ENCODE measurements at places on chromosomes 3 and 15. TPM values are rescaled to one million over a fixed set of nuclear protein-coding genes. Genes with fewer than 3 reads are reported as not detected.

DNA sequence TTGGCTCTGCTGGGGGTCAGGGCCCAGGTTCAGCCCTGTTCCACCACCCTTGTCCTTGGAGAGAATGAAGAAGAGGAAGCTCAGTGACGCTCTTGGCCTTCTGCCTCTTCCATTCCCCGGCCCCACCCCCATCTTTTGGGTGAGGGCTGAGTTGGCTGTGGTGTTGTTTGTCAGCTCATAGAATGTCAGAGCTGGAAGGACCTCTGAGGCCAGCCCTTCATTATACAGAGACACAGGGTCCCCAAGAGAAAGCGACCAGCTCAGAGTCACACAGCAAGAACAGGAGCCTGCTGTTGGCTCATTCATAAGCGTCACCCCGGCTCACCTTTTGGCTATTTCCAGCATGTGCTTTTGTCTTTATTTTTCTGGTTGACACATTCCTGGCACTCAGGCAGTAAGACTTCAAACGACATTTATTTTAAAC, 68.2 kb downstream of the AAGAB start:
- DNase-seq: no peak

- no peak for DNase-seq
Measured at GRCh38 chr3:119683421-119683820, 6.2 kb upstream of the COX17 start.

- peak; percentile 29 for DNase-seq
Measured at GRCh38 chr15:70703096-70703878, 60.1 kb downstream of the UACA start.

GRCh38 chr15:38069511-38070011, 135.1 kb downstream of the TMCO5A start:
- peak; percentile 87 for DNase-seq

DNA sequence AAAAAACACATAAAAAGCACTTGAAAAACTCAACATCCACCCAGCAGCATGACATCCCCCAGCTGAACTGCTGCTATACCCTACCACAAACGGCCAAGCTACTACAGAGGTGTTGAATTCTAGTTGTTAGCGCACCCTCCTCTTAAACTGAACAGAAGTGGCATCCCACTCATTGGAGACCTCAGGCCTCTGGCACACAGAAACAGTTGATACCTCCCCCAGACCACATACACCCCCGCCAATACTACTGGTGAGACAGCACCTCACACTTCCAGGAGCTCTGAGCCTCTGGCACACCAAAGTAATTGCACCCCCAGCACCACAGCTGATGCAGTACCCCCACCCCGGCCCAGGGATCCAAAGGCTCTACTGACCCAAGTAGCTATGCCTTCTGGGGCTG, 190.2 kb downstream of the SCAPER start:
- no peak for DNase-seq

DNA sequence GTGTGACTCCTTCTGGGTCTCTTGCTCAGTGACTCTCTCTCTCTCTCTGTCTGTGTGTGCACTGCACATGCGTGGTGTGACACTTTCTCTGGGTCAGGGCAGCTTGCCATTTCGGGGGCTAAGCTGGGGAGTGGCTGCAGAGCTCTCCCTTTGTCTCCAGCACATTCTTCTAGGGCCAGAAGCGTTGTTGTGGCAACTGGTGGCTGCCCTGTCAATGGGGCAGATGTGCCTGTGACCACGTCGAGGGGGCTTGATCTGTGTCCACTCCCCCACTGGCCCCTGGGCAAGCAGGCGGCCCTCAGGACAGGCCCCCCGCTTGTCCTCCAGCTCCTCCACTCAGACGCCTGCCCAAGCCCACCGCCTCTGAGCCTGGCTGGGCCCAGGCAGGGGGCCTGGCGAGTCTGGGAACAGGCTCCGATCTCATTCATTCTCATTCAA, 67.8 kb downstream of the WNT7A start:
- DNase-seq: no peak

DNA sequence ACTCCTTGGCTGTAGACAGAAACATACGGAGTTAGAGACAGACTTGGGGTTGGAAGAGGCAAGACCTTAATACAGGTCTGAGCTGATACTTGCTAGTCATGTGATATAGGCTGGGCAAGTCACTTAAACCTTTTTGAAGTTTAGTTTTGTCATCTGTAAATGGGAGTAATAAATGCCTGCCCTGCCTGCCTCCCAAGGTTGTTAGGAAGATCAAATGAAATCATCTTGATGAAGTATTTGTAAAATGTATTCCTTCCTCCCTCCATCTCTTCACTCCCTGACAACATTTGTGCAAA, 2.9 kb downstream of the PXK start:
- DNase-seq: no peak

DNA sequence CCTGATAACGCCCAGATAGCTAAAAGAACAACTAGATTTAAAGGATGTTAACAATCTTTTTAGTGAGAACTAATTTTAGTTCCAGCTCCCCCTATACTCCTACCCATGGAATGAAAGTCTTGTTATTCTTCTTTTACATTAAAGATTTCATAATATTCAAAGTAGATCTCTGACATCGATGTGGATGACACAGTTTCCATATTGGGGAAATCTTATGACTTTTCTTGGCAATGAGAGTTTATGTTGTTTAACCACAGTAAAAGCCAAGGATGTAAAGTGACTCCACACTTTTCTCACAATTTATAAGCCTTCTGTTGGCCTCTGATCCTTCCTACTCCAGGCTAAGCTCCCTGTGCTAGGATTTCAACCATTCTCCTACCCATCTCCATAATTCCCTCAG, 332.6 kb upstream of the KCNMB2 start:
- DNase-seq: no peak

DNA sequence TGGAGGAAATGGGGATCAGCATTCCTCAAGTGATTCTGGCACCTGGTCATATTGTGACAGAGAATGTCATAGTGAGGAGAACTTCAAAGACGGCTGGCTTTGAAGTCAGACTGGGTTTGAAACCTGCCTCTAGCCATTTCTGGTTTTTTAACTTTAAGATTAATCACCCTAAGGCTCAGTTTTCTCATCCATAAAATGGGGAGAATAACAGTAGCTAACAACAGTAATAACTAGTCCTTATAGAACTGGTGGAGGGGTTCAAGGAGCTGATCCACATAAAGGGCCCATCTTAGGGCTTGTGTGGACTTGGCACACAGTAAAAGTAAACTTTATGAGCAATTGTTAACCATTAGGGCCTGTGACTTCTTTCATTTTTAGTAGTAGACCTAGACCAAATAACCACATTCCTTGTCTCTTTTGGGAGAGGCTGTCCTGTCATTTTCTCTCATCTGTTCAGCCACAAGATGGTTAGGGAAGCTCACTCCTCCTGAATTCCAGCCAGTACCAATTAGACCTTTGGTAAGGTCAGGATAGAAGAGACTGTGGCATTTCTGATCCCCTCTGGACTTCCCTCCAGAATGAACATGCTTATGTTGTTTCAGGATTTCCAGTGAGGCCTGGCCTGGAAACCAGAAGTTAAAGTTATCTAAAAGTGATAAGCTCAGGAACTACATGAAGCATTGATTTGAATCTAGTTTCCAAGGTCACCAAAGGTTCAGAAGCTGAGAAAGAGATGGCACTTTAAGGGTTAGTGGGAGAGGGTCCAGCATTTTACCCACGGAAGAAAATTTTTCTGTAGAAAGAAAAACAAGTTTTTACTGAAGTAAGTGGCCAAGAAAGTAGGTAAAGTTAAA, 159.3 kb upstream of the DPH6 start:
- DNase-seq: no peak

DNA sequence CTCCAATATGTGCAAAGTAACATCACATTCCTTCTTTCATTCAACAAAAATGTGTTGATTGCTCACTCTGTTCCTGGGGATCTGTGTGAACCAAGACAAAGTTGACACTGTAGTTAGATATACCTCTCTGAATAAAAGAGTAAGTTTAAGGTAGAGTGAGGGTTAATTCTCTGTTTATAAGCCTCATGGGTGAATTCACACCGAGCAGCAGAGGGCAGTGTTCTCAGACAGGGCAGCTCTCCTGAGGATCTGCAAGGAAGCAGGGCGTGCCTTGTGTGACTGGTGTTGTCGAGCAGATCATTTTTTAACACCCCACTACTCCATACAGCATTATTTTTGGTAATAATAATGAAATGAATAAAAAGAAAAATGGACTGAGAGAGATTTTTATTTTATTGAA, 34.4 kb downstream of the PAQR9 start:
- no peak for DNase-seq

GRCh38 chr3:76107935-76108570, 322.7 kb upstream of the ZNF717 start:
- DNase-seq: peak; percentile 24

DNA sequence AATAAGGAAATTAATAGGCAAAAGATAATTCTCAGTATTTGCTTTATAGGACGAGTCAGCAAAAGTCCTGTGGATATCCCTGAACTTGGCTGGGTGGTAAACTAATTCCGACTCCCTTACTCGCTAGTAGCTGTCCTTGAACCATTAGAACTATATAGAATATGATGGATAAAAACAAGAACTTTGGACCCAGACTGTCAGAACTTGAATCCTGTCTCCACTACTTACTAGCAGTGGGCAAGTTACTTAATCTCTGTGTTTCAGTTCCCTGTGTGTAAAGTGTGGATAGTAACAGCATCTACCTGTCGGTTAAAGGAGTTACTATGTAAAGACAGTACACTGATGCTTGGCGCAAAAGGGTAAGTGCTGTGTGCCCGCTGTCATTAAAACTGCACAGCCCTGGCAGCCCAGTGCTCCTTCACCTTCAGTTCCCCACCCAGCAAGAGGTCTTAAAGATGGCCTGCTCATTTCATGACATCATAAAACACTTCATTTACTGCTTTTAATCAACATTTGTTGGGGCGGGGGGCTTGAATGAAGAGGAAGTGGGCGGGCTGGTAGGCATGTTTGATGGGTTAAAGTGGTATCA, 7.3 kb downstream of the TPM1 start:
- no peak for DNase-seq

- DNase-seq: no peak
Measured at GRCh38 chr3:66344848-66345578, 124.2 kb downstream of the SLC25A26 start.

DNA sequence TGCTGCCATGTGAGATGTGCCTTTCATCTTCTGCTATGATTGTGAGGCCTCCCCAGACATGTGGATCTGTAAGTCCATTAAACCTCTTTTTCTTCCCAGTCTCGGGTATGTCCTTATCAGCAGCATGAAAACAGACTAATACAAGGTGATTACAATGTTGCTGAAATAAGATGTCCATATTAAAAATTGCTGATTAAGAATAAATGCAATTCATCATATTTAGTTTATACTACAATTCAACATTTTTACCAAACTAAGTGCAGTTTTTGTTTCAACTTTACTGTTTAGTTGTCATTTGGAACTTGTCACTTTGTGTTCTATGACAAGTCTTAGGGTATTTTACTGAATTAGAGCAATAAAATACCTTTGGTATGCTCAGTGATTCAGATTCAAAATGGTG, 127.6 kb upstream of the TMCO5A start:
- no peak for DNase-seq

DNA sequence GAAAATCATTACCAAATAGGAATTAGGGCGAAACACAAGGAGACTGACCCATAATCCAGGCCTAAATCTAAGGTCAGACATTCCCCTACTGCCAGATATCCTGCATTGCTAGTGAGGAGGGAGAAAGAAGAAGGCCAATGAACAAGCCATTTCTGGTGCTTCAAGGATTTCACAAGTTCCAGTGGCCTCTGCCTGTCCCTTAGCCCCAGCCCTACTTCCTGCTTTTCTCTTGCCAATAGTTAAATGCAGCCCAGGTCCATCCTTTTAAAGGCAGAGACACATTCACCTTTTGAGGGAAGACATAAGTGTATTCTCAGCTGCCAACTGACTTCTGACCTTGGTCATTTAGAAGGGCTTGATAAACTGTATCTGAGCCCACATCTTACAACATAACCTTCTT, 135.8 kb downstream of the ZNF621 start:
- no peak for DNase-seq

DNA sequence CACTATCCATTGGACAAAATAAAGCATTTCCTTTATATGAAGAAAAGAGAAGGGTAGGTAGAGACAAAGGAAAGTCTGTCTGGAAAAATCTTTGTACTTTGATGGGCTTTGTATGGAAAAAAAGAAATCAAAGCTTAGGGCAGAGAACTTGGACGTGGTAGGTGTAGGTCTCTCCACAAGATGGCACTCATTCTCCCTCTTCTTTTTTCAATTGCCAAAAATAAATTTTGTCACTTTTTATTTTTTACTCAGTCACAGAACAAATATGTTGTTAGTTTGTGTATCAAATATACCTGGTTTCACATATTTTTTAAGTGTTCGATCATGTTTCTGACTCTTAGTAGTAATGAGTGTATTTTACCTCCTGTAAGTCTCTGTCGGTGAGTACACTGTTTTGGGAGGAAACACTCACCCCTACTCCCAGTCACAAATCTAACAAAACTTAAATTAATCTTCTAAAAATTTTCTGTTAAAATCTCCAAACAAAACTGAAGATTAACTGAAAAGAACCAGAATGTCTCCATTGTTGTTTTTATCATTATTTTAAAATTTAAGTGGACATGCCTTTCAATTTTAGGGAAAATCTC, 415.8 kb upstream of the GOLIM4 start:
- no peak for DNase-seq

GRCh38 chr15:69898243-69898642, 199.5 kb downstream of the TLE3 start:
- DNase-seq: no peak

GRCh38 chr15:73647259-73648013, 14.2 kb upstream of the NPTN start:
- no peak for DNase-seq

- DNase-seq: peak; percentile 87
Measured at GRCh38 chr15:50353975-50354837, 792 bp downstream of the GABPB1 start.

DNA sequence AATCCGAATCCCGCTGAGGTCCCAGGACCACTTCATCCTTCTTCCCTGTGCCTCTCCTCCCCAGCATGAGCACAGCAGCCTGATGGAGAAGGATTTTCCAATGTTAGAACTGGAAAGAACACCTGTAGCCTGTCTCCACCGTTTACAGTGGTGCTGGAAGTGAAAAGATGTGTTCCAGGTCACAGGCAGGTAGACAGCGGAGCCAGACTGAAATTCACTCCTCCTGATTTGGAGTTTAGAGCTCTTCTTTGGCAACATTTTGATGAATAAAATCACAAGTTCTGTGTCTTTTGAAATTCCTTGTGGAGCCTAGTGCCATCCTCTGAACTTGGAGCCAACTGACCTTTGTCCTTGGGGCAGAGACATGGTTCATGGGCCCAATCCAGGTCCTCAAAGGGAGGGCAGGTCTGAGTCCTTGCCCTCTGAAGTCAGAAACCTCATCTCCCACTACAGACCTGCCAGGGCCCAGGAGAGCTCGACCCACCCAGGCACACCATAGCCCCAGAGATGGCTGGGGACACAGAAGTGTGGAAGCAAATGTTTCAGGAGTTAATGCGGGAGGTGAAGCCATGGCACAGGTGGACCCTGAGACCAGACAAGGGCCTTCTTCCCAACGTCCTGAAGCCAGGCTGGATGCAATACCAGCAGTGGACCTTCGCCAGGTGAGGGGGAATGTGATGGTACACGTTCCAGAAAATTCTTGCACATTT, at the start of gene RTP3:
RTP3 (plus strand) TSS at position 421 of the 710 bp plus-strand sequence; CDS start at position 508, 87 bp downstream.
- DNase-seq: no peak

GRCh38 chr3:10933470-10933804, 59.1 kb upstream of the SLC6A1 start:
- DNase-seq: no peak

GATM gene
- 5.4 TPM for total RNA-seq

FBN1 gene
- 298 TPM for total RNA-seq

VWA5B2 gene
- total RNA-seq: not detected

P2RY14 gene
- total RNA-seq: not detected

HCLS1 gene
- total RNA-seq: 1.0 TPM

TGM5 gene
- 0.16 TPM for total RNA-seq

CHST13 gene
- not detected for total RNA-seq

FBXL22 gene
- 0.34 TPM for total RNA-seq

VGLL3 gene
- 53.8 TPM for total RNA-seq

SPTBN5 gene
- total RNA-seq: 5.3 TPM

PTX3 gene
- total RNA-seq: 3.0 TPM

ILDR1 gene
- total RNA-seq: not detected
